Thoracic aorta (tissue), 2 donors: ENCODE measurements at places on chromosomes 1 and 21.

DNA sequence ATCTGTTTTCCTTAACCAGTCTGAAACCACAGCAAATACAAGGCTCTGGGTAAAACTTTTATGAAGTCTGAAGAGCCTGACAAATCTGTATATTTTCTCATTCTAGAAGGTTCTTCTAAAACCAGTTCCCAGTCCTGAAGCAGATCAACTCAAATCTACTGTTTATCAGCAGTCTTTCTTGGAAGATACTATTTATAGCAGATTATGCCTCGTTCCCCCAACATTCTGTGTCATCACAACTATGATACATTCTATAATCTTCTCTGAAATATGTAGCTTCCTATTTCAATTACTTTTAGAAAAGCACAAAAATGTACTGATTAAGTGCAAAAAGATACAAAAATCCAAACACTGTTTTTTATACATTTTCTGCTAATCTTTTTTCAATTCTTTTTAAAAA is 67.5 kb downstream of the NIBAN1 start:
- peak overlapping the region; percentile 49 for H3K27ac ChIP-seq
- no peak for DNase-seq
- H3K27me3 ChIP-seq, result no peaks in the 10 kb centered on the region
- H3K4me1 ChIP-seq, result peaks cover 94% of the 10 kb centered on the region
- H3K36me3 ChIP-seq, result no peaks in the 10 kb centered on the region

GRCh38 chr1:10664251-10664650 is 132.2 kb downstream of the CASZ1 start:
- H3K27me3 ChIP-seq, result no peaks in the 10 kb centered on the region
- H3K4me3 ChIP-seq, result no peak overlapping the region
- H3K4me1 ChIP-seq, result peaks cover 61% of the 10 kb centered on the region
- H3K36me3 ChIP-seq, result peaks cover 13% of the 10 kb centered on the region
- H3K27ac ChIP-seq, result peak overlapping the region; percentile 81

DNA sequence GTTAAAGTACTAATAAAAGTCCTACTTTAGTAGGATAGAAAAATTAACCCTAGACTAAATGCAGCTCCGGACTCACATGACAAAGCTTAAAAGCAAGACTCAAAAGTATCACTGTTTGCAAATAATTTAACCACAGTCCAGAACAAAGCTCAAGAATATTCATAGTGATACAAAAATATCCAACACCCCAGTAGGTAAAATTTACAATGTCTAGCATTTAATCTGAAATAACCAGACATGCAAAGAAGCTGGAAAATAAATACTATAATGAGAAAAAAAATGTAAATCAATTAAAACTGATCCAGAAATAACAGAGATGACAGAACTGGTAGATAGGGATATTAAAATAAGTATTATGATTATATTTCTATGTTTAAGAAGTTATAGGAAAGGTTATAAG is 67.0 kb downstream of the KIAA0319L start:
- H3K36me3 ChIP-seq, result peaks cover 2% of the 10 kb centered on the region
- no peak overlapping the region for H3K4me3 ChIP-seq
- no peak overlapping the region for H3K27ac ChIP-seq
- DNase-seq, result no peak
- no peaks in the 10 kb centered on the region for H3K27me3 ChIP-seq
- peaks cover 5% of the 10 kb centered on the region for H3K4me1 ChIP-seq

DNA sequence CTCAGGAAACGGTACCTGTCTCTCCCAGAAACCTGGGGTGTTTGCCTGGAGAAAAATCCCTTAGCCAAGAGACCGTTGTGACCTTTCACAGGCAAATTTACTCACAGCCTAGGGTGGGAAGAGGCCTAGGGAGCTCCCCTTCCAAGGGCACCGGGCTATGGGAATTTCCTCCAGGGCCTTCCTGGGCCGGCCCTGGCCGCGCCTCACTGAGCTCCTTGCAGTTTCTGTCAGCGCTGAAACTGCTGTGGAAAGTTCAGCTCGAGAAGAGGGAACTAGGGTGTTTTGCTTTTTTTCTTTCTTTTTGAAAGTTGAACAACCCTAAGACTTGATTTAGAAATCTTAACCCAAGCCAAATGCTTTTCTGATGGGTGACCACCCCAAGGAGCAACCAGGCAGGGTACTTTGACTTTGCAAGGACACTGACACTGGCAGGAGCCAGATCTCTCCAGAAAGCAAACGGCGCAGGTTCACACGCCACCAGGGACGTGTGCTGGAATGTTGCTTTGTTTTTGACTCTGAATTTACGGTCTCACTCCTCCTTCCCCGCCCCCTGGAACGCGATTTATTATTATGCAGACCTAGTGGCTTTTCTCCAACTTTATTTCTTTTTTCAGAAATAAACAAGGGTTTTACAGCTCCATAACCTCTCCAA is 229.6 kb upstream of the JUN start:
- peak overlapping the region; percentile 73 for H3K27ac ChIP-seq
- DNase-seq, result no peak
- peak overlapping the region; percentile 52 for H3K4me3 ChIP-seq
- no peaks in the 10 kb centered on the region for H3K36me3 ChIP-seq

DNA sequence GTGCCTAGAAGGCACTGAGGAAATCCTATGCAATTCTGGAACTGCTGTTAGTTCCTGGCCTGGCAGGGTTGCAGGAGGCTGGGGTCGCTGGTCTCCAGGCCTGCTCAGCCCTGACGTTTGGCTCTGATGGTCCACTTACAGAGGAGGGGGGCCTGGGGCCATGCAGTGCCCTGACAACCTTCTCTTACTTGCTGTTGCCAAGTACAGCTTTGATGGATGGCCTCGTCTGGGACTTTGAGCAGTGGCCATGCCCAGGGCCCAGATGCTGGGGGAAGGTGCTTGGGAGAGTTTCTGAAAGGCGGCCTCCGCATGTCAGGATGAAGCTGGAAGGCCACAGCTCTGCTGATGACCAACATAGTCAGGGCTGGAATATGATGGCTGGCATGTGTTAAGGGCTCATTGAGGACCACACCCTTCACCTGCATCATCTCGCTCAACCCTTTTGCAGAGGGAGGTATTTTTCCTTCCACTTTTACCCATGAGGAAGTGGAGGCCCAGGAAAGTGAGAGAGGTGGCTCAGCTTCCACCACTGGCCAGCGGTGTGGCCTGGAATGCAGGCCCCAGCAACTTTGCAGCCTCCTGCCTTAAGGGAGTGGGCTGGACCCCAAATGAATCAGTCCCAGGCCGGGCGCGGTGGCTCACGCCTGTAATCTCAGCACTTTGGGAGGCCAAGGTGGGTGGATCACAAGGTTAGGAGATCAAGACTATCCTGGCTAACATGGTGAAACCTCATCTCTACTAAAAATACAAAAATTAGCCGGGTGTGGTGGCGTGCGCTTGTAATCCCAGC is 34.7 kb upstream of the LRRC3 start:
- no peak for DNase-seq
- H3K4me1 ChIP-seq, result no peaks in the 10 kb centered on the region
- H3K4me3 ChIP-seq, result no peak overlapping the region
- H3K36me3 ChIP-seq, result no peaks in the 10 kb centered on the region
- no peaks in the 10 kb centered on the region for H3K27me3 ChIP-seq

- no peaks in the 10 kb centered on the region for H3K36me3 ChIP-seq
- no peak overlapping the region for H3K4me3 ChIP-seq
- H3K4me1 ChIP-seq, result no peaks in the 10 kb centered on the region
- H3K27ac ChIP-seq, result no peak overlapping the region
- H3K27me3 ChIP-seq, result no peaks in the 10 kb centered on the region
These were observed 44.4 kb downstream of the COL11A1 start for GRCh38 chr1:103063921-103064320.

DNA sequence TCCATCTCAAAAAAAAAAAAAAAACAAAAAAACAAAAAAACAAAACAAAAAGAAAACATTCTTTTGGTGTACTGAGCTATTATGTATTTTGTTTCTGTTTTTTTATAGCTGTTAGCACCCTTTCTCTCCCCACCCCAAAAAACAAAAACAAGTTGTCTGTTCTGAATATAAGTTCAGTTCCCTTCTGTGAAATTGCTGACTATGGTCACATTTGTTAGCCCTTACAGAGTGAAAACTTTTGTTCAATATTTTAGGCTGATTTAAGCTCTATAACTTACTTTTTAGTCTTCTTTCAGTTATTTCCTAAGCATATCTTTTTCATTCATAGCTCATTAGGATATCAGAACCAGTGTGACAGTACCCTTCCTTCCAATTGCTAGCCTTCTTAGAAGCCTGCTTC is 1056.6 kb upstream of the NCAM2 start:
- DNase-seq, result no peak
- H3K4me3 ChIP-seq, result no peak overlapping the region
- no peaks in the 10 kb centered on the region for H3K27me3 ChIP-seq
- no peaks in the 10 kb centered on the region for H3K4me1 ChIP-seq
- H3K27ac ChIP-seq, result no peak overlapping the region

- H3K27me3 ChIP-seq, result no peaks in the 10 kb centered on the region
- peaks cover 3% of the 10 kb centered on the region for H3K4me1 ChIP-seq
- H3K27ac ChIP-seq, result no peak overlapping the region
These were observed 89.6 kb upstream of the LPGAT1 start for GRCh38 chr1:211920141-211920572.

GRCh38 chr1:32179193-32179442 is 357 bp upstream of the TXLNA start:
- peak overlapping the region; percentile 94 for H3K27ac ChIP-seq
- DNase-seq, result no peak
- H3K27me3 ChIP-seq, result no peaks in the 10 kb centered on the region
- peaks cover 18% of the 10 kb centered on the region for H3K4me1 ChIP-seq
- H3K4me3 ChIP-seq, result peak overlapping the region; percentile 82

- DNase-seq, result no peak
- H3K27me3 ChIP-seq, result no peaks in the 10 kb centered on the region
- H3K36me3 ChIP-seq, result peaks cover 2% of the 10 kb centered on the region
- no peak overlapping the region for H3K27ac ChIP-seq
- H3K4me1 ChIP-seq, result no peaks in the 10 kb centered on the region
These were observed 28.2 kb downstream of the TCEANC2 start for GRCh38 chr1:54081306-54082270.

GRCh38 chr1:54218883-54219687 is 19.1 kb downstream of the MRPL37 start:
- H3K4me1 ChIP-seq, result peaks cover 12% of the 10 kb centered on the region
- no peaks in the 10 kb centered on the region for H3K27me3 ChIP-seq
- peak overlapping the region; percentile 62 for H3K27ac ChIP-seq
- H3K4me3 ChIP-seq, result no peak overlapping the region
- DNase-seq, result no peak

GRCh38 chr1:236951672-236952071 is 52.6 kb downstream of the MT1HL1 start:
- DNase-seq, result no peak
- peak overlapping the region; percentile 64 for H3K27ac ChIP-seq
- no peaks in the 10 kb centered on the region for H3K36me3 ChIP-seq
- H3K4me1 ChIP-seq, result no peaks in the 10 kb centered on the region
- no peak overlapping the region for H3K4me3 ChIP-seq
- H3K27me3 ChIP-seq, result no peaks in the 10 kb centered on the region

GRCh38 chr1:29123887-29124365 is at the start of gene TMEM200B:
TSS of gene TMEM200B (minus strand) at chr1:29123903. CDS start at chr1:29121828, 2,075 bp downstream.
- peaks cover 48% of the 10 kb centered on the region for H3K4me1 ChIP-seq
- peak within 1 kb of the TSS; percentile 100 for H3K27ac ChIP-seq
- no peak for DNase-seq
- no peaks in the 10 kb centered on the region for H3K27me3 ChIP-seq

- peak overlapping the region; percentile 90 for H3K27ac ChIP-seq
- peaks cover 43% of the 10 kb centered on the region for H3K4me1 ChIP-seq
- no peaks in the 10 kb centered on the region for H3K27me3 ChIP-seq
- H3K36me3 ChIP-seq, result no peaks in the 10 kb centered on the region
These were observed 46.3 kb downstream of the CCN1 start for GRCh38 chr1:85626818-85627217.

DNA sequence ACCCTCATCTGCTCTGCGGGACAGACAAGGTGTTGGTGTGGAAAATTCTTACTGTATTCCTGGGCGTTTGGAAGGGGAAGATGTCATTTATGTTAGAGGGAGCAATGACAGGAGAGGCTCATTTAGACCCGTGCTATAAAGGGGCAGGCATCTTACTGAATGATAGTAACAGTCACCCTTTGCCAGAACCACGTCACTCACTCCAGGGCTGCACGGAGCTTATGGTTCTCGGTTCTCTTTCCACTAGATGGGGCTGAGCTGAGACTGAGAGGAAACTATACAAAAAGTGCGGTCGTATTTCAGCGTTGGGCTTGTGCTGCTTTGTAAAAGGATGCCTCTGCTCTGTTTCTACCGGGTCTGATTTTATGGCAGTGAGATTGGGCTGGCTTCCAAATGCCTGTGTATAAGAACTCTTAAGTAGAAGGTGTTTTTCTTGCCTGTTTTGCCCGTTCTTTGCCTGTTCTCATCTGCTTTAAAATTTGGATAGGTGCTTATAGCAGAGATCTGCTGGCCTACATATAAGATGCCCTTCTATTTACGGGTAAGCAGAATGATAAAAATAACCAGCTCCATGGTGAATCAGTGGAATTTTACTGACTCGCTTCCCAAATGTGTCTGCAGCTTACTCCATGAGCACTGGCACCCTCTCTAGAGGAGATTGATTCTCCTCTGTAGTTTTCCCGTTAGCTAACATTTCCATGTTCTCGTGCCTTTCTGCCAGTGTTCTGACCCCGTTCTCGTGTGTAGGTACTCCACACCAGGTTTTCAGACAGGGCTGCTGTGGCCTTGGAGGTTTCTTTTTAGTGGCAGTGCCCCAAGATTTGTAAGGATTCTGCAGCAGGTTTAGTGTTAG is 55.9 kb downstream of the MRPS6 start:
- H3K36me3 ChIP-seq, result peaks cover 4% of the 10 kb centered on the region
- peak overlapping the region; percentile 57 for H3K4me3 ChIP-seq
- H3K4me1 ChIP-seq, result peaks cover 97% of the 10 kb centered on the region

- H3K36me3 ChIP-seq, result no peaks in the 10 kb centered on the region
- no peak overlapping the region for H3K27ac ChIP-seq
- no peak overlapping the region for H3K4me3 ChIP-seq
- no peaks in the 10 kb centered on the region for H3K27me3 ChIP-seq
These were observed 8.1 kb upstream of the INKA2 start for GRCh38 chr1:111747282-111747734.

DNA sequence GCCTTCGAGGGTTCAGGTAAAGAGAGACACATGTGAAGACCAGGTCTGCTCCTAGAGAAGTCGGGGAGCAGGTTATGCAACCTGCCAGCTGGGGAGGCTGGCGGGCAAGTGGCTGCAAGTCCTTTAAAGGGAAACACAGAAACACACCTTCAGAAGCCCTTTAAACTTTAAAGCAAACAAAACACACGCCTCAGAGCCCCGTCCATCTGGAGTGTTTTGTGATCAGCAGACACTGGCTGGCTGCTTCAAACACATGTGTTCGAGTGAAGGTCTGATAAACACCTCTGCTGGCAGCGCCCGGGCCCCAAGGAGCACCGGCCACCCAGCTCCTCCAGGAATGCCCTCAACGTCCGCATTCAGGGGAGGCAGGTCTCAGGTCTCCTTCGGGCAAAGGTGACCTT is 15.2 kb downstream of the RIPK4 start:
- no peaks in the 10 kb centered on the region for H3K27me3 ChIP-seq
- no peaks in the 10 kb centered on the region for H3K36me3 ChIP-seq
- H3K4me1 ChIP-seq, result no peaks in the 10 kb centered on the region
- no peak overlapping the region for H3K4me3 ChIP-seq
- no peak for DNase-seq

GRCh38 chr1:220810179-220810653 is 23.5 kb downstream of the MTARC1 start:
- peak overlapping the region; percentile 29 for H3K4me3 ChIP-seq
- no peaks in the 10 kb centered on the region for H3K36me3 ChIP-seq
- H3K4me1 ChIP-seq, result no peaks in the 10 kb centered on the region
- no peak overlapping the region for H3K27ac ChIP-seq

GRCh38 chr1:4060850-4061249 is 160.8 kb upstream of the C1orf174 start:
- no peaks in the 10 kb centered on the region for H3K27me3 ChIP-seq
- no peak for DNase-seq
- no peak overlapping the region for H3K27ac ChIP-seq

GRCh38 chr1:26894263-26894662 is 4.2 kb upstream of the GPN2 start:
- H3K27ac ChIP-seq, result no peak overlapping the region
- H3K27me3 ChIP-seq, result no peaks in the 10 kb centered on the region
- H3K36me3 ChIP-seq, result peaks cover 35% of the 10 kb centered on the region
